Kidney (tissue), 22 donors: ENCODE measurements at places on chromosomes 7 and 10. TPM values are rescaled to one million over a fixed set of nuclear protein-coding genes. Genes with fewer than 3 reads are reported as not detected.

GRCh38 chr7:54757711-54758110 lies 1.3 kb downstream of the SEC61G start:
- no peak for DNase-seq

GRCh38 chr7:51314726-51315125 lies 1.9 kb downstream of the COBL start:
- DNase-seq: no peak

DNA sequence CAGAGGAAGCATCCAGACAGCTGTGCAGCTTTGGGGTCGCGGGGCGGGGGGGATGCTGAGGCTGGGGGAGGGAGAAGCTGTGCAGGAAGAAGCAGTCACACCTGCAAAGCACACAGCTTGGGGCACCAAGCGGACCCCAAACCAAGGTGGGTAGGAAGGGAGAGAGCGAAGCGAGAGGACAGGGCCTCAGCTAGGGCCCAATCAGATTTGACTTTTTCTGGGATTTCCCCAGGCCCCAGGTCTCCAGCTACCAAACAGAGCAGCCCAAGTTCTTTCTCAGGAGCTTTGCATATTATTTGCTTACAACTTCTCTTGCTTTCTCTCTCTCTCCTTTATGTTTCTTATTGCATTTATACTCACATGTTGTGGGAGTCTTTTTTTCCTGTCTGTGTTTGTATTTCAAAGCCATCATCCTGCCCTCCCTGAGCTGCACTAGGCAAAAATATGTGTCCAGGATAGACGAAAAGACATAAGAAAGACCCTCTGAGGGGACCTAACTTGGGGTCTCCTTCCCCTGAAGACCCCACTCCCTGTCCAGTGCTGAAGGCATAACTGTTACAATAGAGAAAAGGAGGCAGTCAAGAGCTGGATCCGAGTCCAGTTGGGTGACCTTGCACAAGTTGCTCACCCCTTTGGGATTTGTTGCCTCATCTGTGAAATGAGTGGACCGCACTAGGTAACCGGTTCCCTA lies 50.6 kb upstream of the SMNDC1 start:
- no peak for DNase-seq

- no peak for DNase-seq
Measured at GRCh38 chr7:123397746-123398338, 136.6 kb downstream of the IQUB start.

DNA sequence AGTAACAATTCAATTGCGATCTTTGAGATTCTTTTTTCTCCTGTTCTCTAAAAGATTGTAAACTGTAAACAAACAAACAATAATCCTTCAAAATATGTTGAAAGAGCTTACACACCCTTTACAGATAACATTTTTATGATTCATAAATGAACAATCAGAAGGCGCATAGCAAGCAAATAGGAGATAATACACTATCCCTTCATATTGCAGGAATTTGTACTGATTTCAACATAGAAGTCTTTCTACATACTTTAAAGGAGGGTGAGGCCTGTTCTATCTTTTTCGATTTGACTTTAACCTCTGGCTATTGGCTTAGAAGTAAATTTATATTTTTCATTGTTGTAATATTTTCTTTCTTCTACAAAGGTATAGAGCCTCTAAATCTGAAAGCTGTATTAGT lies 57.2 kb downstream of the TFEC start:
- DNase-seq: no peak

- no peak for DNase-seq
Measured at GRCh38 chr7:55534262-55534915, 37.9 kb downstream of the VOPP1 start.

DNA sequence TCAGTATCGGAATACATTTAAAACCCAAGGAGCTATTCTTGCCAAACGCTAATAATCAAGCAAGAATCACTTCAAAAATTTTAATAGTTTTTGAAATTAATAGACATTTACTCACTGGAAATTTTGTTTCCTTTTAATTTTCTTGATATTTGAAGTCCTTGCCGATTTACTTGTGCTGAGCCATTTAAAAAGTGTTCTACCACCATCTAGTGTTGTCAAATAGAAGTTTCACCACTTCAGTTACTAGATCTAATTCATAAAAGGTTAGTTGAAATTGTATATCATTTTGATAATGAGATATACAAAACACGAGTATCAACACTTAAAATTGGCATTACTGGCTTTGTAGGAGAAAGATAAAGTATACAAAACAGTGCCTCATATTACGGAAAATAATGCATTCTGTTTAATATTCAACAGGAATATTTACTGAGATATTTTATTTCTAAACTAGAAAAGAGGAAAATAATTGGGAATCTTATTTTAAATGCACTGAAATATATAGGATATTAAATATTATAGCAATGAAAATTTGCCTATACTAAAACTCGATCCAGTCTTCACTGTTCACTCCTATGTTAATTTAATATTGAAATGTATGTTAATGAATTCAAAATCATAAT lies 664.8 kb upstream of the SEMA3D start:
- DNase-seq: peak; percentile 52

GRCh38 chr7:128359336-128359735 lies 2.2 kb downstream of the PRRT4 start:
- DNase-seq: no peak

Gene ZNF716
- not detected for polyA plus RNA-seq

Gene AVL9
- 7.9 TPM for polyA plus RNA-seq

Gene VWDE
- polyA plus RNA-seq: 0.69 TPM

Gene TCTN3
- polyA plus RNA-seq: 40.3 TPM
